NCI-H187 treated with DMSO at 0.1 percent for 48 hours (cell line): ENCODE measurements at places on chromosomes 2 and 18.

DNA sequence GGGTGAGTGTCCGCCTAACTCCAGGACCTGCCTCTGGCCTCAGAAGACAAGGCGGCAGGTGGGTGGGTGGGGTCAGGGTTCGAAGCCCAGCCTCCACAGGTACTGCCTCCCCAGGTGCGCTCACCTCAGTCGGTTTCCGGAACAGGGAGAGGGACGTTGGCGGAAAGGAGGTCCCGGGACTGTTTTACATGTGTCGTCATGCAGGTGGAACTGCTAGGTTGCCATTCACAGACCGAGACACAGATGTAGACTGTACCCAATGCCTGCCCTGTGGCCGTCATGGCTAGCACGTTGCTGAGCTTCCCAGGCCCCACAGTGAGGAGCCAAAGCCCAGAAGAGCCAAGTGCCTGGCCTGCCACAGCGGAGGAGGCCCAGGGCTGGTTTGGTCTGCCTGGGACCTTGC lies 284.0 kb upstream of the HS6ST1 start:
- DNase-seq, result no peak

- no peak for DNase-seq
Measured at GRCh38 chr2:230131366-230131765, 62.6 kb upstream of the SLC16A14 start.

GRCh38 chr2:46657042-46657504 lies 177.7 kb downstream of the TMEM247 start:
- no peak for DNase-seq

DNA sequence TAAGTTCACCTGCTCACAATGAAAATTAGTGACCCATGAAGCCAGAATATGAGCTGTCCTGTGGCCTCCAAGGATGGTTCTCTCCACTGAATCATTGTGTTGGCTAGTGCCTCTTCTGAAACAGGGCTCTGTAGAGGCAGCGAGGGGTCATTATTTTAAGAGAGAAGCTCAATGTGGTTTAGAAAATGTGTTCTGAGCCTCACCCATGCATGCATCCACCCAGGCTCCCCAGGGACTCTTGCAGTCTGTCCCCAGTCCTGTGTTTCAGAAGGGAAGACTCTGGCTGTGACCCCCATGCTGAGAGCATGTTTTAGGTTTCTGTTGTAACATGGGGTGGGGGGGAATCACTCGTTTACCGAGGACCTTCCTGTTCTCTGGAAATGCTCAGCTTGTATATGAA lies 135.2 kb downstream of the RNF144A start:
- DNase-seq, result no peak

DNA sequence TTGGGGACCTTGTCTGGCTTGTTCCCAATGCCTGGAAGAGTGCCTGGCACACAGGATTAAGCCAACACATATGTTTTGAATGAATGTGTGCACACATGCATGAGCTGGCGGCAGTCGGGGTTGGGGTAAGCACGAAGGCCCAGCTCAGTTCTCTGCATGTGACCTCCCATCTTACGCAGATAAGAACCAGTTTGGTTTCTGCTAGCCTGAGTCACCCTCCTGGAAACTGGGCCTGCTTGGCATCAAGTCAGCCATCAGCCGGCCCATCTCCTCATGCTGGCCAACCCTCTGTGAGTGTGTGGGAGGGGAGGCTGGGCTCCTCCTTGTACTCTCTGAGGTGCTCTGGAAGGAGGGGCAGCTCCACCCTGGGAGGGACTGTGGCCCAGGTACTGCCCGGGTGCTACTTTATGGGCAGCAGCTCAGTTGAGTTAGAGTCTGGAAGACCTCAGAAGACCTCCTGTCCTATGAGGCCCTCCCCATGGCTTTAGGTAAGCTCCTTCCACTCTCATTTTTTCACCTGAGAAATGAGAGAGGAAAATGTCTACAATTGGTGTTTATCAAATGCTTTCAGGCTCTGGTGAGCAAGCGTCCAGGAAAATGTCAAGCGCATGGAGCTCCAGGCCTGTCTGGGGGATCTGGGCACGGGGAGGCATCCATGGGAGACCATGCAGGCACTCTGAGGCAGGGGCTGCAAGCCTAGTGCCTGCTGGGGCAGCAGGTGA lies 9.7 kb upstream of the IL1RN start:
- no peak for DNase-seq

GRCh38 chr2:54568876-54569321 lies 112.8 kb downstream of the SPTBN1 start:
- no peak for DNase-seq

DNA sequence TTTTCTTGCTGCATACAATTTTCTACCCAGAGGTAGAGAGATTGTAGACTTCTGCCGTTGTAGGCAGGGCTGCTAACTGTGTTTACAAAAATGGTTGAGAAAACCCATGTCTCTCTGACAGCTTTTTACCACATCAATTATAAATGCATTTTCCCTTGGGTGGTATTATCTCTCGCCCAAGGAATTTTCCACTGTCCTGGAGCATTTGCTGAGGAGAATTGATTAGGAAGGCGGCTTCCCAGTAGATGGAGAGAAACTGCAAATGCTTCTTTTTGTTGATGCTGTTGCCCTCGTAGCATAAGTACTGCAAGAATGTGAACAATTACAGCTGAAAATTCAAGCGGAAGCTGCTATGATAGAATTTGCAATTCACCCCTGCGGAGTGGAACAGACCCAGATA lies 1007.7 kb upstream of the KLHL29 start:
- no peak for DNase-seq

GRCh38 chr2:185821467-185821866 lies 82.9 kb downstream of the FSIP2 start:
- DNase-seq, result no peak

DNA sequence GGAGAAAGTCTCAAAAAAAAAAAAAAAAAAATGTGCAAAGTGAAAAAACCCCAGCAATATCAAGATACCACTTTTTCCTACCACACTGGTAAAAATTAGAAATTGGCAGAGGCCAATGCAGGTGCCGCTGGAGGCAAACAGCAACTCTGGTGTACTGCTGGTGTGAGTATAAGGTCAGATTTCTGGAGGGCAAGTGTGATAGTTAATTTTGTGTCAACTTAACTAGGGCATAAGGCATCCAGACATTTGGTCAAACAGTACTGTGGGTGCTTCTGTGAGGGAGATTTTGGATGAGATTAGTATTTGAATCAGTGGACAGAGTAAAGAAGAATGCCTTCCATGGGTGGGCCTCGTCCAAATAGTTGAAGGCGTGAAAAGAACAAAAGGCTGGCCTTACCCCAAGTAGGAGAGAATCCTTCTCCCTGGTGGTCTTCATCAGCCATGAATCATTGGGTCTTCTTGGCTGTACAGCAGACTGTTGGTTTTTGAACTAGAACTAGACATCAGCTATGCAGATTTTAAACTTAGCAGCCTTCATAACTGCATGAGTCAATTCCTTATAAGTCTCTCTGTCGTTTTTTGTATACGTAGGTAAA lies 52.8 kb upstream of the FHL2 start:
- DNase-seq, result no peak

GRCh38 chr2:143140864-143141661 lies 11.8 kb downstream of the ARHGAP15 start:
- no peak for DNase-seq

- no peak for DNase-seq
Measured at GRCh38 chr2:238848691-238848975, 748 bp downstream of the TWIST2 start.

DNA sequence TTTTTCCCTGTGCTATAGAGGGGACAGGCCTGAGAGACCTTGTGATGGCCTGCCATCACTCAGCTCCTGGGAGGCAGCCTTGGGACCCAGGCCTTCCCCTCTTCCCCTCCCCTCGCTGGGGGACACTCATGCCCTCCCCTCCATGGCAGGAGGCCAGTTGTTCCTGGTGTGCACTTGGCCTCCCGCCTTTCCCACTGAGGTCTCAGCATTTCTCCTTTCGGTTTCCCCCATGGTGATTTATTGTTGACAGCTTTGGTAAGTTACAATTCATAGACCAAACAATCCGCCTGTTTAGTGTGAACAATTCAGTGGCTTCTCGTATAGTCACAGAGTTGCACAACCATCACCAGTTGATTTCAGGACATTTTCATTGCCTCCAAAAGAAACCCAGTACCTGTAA lies 10.2 kb upstream of the CNDP1 start:
- DNase-seq, result peak; percentile 28

GRCh38 chr2:187851955-187852561 lies 297.8 kb upstream of the TFPI start:
- no peak for DNase-seq

DNA sequence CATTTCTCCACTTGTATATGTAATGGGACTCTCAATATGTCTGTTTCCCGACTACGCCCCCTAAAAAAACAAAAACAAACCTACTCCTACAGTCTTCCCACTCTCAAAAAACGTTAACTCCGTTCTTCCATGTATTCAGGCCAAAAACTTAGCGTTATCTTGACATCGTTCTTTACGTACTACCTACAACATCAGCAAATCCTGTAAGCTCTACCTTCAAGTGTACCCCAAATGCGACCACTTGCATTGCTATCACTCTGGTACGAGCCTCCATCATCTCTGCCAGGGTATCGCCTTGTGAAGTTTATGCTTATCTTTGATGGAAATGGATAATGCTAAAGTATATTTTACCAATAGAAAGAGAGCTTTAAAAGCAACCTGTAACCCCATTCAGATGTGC lies 479 bp downstream of the GPATCH11 start:
- DNase-seq, result no peak

- no peak for DNase-seq
Measured at GRCh38 chr2:192228685-192229084, 34.0 kb upstream of the TMEFF2 start.
